EL (cell line): ENCODE measurements at places on chromosomes 3 and 15.

DNA sequence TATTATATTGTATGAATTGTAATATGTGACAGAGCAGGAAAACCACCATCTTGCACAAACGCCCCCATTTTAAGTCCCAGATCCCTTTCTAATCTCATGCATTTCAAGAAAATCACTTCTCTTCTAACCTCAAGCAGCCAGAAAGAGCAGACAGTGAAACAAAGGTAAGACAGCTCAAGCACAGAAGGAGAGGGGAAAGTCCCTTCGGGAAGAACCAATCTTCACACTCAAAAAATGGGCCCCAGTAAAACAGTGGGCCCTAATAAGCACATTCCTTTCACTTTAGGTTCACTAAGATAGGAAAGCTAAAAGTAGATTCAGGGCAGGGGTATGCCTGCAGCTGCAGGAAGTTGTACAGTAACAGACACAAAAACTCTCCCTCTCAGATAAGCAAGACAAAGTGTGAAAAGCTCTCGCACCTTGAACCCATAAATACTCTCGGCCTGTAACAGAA is 1268.7 kb downstream of the SI start:
- no peak for DNase-seq

DNA sequence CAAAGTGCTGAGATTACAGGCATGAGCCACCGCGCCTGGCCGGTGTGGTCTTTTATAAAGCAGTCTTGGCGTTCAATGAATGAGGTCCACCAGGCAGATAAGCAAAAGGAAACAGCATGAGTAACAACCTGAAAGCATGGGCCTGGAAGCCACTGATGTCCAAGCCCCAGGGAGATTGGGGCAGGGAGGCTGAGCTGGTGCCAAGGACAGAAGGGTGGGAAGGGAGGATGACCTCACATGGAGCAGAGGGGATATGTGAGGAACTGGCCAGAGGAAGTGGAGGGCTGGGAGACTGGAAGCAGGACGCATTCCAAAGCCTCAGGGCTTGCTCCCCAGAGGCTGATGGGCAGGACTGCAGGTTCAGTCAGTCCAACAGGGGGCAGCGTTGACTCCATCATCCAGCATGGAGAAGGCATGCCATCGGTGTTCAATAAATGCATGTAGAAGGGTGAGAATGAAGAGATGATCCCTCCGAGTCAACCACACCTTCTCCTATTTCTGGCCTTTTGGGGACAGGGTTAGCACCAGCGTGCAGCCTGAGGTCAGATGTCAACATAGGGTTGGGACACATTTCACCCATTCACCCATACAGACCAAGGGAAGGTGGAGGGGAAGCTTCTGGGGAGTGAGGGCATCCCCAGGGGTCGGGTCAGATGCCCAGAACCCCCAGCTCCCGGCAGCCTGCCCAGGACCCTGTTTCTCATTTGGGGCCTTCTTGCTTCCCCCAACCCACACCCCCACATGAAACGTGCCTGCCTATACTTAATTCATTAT is 14.8 kb downstream of the MYL3 start:
- DNase-seq = peak; percentile 93

DNA sequence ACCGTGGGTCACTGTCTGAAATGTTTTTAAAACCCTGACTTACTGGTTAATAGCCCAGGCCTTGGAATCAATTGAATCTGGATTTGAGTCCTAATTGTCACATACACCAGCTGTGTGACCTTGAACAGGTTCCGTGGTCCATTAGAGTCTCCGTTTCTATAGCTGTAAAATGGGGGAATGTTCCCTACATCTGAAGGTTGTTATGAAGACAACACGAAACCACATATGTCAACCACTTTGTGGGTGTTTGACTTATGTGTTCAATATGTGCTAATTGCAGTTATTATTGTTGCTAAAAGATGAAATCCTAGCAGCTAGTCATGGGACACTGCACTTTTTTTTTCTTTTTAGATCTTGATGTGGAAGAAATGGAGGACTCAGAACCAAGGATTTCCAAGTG is 35.3 kb downstream of the ZBTB38 start:
- DNase-seq = no peak

GRCh38 chr15:41276831-41277230 is 45.8 kb downstream of the CHP1 start:
- no peak for DNase-seq

GRCh38 chr15:82146990-82147461 is 101.2 kb upstream of the MEX3B start:
- peak; percentile 87 for DNase-seq

- no peak for DNase-seq
These were observed 300.2 kb upstream of the SLCO3A1 start for GRCh38 chr15:91553196-91553854.

GRCh38 chr15:98728811-98729160 is 80.4 kb downstream of the IGF1R start:
- DNase-seq = no peak

DNA sequence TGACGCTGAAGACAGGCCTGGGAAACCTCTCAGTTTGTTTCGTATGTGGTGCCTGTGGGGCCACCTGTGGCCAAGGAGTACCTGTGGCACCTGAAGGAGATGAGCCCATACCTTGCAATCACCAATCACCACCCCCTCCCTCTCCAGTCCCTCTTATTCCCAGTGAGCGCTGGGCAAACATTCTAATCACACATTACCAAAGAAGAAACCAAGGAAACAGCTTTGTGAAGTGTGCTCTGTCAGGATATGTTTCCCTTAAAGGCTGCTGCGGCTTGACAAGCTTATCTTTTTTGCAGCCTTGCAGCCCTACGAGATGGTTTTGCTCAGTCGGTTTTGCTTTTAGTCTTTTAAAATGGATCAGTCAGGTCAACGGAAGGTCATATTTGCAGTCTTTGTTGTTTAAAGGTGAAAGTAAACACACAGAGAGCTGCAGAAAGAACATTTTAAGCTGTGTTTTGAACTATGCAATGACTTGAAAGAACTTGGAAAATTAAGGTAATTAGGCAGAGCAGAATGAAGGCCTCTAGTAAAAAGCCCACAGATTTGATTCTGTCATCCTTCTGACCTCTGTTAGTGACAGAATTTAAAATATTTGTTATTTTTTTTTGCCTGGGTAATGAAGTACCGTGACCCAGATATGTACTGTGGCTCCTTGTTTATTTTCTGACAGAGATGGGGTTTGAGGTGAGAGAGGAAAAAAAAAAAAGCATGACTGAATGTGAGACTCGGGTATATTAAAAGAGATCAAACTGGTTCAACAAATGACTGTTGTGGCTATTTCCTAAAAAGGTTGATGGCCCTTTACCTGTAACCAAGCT is 461.4 kb downstream of the NSUN3 start:
- no peak for DNase-seq

- peak; percentile 67 for DNase-seq
These were observed 120.7 kb downstream of the LMLN start for GRCh38 chr3:198080521-198081384.

DNA sequence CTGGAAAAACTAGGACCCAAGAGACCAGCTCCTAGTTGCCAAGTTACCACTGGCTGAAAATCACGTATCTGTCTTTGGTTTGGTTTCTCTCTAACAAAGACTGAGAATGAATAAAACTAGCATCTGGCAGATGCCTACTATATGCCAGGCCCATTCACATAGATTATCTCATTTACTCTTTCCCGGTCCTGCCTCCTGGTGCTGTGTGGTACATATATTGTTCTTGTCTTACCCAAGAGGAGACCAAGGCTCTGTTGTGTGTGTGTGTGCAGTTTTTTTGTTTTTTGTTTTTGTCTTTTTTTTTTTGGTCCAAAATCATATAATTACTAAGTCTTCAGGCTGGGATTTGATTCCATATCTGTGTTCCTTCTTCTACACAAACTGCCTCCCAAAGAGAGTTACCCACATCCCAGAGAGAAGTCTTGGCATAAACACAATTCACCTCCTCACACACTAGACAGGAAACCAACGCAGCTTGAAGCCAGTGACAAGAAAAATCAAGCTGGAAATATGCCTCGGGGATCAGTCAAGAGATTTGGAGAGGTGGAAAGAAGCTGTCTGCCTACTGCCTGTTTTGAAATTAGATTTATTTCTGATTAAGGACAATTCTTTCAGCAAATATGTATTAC is 891 bp downstream of the AHSG start:
- DNase-seq = no peak

DNA sequence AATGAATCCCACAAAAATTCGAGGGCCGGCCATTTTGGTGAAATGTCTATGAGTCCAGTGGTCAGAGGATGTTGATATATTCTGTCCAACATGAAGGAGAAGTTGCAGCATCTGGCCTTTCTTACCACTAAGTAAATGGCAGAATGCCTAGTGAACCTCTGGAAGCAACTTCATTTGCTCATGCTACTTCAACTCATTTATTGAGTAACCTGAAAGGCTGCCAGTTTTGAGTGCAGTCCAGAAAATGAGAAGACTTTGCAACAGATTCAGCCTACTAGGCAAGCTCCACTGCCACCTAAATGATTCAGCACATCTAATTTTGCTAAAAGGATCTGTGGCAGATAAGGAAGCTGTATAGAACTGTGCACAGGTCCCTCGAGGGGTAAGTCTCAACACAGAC is 265.0 kb downstream of the OPA1 start:
- peak; percentile 38 for DNase-seq

DNA sequence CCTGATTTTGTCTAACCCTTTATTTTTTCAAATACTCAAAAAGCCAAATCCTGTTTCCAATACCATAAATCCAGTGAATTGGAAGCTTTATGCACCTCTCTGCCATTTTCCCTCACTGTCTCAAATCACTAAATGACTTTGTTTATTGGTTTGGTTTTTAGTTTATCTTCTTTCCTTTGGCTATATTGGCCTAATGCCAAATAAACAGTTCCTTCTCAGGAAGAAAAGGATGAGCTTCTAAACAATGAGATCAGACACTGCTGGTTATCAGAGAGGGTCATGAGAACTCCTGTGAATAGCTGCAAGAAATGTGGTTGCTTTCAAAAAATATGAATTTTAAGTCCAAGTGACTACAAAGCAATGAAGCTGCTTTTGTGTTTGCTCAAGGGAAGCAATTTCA is 359.9 kb downstream of the MECOM start:
- DNase-seq = no peak

DNA sequence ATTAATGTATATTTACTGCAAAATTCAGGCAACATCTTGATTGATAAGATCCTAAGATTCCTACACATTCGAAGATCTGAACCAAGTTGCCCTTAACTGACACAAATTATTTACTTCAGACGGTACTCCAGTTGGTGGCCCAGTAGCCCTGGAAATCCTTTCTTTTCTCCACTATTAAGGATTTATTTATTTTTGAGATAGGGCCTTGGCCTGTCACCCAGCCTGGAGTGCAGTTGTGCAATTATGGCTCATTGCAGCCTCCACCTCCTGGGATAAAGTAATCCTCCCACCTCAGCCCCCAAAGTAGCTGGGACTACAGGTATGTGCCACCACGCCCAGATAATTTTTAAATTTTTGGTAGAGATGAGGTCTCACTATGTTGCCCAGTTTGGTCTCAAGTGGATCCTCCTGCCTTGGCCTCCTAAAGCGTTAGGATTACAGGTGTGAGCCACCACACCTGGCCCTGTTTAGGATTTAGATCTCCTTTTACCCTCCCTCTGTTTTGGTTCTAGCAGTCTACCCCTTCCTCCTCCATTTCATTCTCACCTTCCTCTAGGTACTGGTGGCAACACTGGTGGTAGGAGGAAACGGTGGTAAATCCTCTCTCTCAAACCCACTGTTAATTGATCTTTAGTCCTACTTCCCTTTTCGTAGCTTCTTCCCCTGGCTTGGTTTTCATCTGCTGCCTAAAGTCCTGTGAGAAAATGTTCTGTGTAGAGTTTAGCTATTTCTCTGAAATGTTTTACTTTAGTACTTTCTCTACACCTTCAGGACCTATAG is 12.7 kb upstream of the ZNF609 start:
- no peak for DNase-seq

DNA sequence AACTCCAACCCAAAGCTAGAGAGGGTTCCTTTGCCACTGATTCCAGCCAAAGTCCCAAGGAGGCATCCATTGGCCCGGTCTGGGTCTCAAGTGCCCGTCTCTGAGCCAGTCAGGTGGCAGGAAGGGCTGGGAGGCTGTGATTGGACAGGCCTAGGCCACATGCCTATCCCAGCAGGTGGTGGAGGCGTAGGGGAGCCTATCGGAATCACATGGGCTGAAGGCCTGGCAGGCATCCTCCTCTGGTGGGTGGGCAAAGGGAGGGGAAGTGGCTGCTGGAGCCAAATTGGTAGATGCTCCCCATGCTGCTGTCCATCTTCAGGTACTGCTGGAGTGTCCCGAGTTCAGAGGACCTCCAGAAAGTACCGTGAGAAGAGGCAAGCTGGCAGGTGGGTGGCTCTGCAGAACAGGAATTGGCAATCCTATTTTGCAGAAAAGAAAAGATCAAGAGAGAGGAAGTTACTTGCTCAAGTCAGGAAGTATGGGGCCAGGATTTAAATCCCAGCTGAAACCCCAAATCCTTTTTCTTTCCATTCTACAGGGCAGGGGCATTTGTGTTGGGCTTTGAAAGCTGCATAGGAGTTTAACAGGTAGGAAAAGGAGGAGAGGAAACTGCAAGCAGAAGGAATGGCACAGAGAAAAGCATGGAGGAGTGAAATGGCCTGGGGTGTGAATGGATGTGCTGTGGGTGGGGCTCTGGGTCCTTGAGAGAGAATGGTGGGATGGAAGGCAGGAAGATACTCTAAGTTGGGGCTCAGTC is 3.7 kb downstream of the CHST13 start:
- DNase-seq = no peak

GRCh38 chr15:40032125-40032839 is 6.7 kb downstream of the SRP14 start:
- no peak for DNase-seq

DNA sequence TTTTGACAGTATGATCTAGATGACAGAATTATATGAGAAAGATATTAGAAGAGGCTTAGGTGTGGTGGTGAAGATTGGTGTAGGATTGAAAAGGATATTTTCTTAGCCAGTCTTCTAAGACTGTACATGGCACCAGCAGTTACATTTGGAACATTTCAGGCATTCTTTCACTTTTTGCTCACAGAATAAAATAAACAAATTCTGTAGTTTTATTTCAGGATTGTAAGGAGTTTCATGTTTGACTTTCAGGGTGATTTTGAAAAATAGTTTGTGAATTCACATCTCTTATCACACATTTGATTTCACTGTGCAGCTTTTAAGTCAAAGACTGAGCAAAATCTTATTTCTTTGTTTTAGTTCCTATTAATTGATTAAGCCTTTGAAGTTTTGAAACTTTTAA is 27.1 kb downstream of the DNAJC13 start:
- DNase-seq = peak; percentile 39

DNA sequence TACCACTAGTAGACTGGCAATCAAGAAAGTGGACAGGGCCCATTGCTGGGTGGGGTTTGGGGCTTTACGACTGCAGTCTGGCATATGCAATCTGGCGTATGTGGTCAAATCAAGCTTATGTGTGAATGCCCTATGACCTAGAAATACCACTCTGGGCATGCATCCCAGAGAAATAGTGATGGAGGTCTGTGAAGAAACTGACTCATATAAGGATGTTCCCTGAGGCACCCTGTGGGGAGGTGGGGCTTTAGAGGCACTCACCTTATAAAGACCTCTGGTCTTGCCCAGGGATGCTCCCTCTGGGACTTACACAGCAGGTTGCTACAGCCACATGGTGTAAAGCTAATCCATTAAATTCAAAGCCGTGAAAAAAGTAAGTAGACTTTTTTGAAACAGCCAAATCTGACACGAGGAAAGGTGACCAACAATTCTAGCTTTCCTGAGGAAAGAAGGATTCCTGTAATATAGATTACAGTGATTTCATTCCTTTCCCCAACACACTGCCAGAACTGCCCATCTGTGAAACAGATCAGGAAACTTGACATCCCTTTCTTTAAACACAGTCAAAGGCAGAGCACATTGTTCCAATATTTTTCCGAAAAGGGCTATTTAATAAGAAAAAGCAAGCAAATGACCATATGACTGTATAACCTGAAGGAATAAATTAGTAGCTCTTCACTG is 13.6 kb downstream of the RARRES1 start:
- DNase-seq = peak; percentile 97
